ENCODE measurements at places on chromosomes 1 and 21. TPM values are rescaled to one million over a fixed set of nuclear protein-coding genes. Genes with fewer than 3 reads are reported as not detected.

DNA sequence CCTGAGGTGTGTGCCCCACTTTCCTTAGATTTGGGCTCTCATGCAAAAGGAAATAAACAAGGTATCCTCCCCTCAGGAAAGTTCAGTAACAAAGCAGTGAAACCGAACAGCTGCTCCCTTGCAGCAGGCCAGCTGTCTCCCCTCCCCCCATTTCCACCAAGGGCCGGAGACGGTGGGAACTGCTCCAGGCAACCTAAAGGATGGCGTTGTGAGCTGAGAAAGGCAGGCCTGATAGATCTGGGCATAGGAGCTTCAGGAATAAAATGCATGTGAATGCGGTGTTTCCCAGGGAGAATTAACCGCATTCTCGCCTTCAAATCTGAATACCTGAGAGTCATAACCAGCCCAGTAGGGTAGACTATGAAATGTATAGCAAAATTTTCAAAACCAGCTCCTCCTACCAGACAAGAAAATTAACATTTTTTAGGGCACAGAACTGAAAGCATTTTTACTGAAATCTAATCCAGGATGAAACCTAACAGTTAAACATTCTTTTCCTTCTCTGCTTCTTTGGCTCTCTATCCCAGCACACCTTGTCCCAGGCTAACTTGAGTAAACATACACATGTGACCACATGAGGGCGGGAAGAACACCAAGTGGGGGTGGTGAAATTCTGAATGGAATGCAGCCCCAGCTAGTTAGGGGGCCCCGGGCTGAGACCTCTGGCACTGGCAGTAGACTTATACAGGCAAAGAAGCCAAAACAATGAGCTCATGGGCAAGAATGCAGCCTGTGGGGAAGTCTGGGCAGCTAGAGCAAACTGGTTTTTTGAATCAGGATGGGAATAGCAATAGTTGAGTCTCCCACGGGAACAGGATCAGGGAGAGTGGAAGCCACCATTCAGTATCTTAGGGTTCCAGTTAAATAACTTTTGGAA lies 11.5 kb downstream of the MCL1 start:
- H3K4me1 ChIP-seq = peaks cover 98% of the 10 kb centered on the region
- no peaks in the 10 kb centered on the region for H3K27me3 ChIP-seq
- peaks cover 30% of the 10 kb centered on the region for H3K36me3 ChIP-seq
- peak overlapping the region; percentile 97 for H3K27ac ChIP-seq

DNA sequence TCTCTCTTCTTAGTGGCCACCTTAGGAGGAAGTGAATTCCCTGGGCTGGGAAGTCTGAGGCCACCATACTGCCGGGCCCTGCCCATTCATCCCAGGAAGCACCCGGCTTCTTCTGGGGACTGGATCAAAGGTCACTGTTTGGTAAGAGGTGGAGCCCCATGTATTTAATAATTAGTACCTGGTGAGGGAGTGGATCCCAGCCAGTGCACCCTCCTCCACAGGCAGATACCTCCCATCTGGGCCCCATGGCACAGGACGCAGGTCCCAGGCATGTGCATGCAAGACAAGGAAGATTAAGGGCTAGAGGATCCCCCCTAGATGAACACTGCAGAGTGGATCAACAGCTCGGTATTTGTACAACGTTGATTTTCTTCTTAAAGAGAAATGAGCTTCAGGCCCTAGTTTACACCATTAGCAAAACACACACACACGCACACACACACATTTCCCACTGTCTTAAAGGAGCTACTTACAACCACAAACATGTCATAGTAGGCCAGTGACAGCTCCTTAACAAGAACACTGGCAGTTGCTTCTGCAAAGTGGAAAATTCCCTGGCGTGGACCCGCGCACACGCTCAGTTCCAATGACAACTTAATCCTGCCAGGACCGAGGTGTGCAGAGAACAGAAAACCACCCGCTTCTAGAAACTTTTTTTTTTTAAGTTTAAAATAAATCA lies 90.7 kb downstream of the MRPL37 start:
- no peak overlapping the region for H3K4me3 ChIP-seq
- peak overlapping the region; percentile 52 for H3K27ac ChIP-seq
- peaks cover 78% of the 10 kb centered on the region for H3K4me1 ChIP-seq
- H3K36me3 ChIP-seq = no peaks in the 10 kb centered on the region
- DNase-seq = no peak

GRCh38 chr1:26336477-26337205 lies 17.3 kb downstream of the CRYBG2 start:
- no peaks in the 10 kb centered on the region for H3K36me3 ChIP-seq
- peak overlapping the region; percentile 70 for H3K4me3 ChIP-seq
- H3K27me3 ChIP-seq = no peaks in the 10 kb centered on the region

- no peak overlapping the region for H3K4me3 ChIP-seq
- no peaks in the 10 kb centered on the region for H3K27me3 ChIP-seq
- H3K4me1 ChIP-seq = no peaks in the 10 kb centered on the region
- H3K36me3 ChIP-seq = no peaks in the 10 kb centered on the region
Measured at GRCh38 chr1:110477445-110477957, 26.6 kb downstream of the PROK1 start.

DNA sequence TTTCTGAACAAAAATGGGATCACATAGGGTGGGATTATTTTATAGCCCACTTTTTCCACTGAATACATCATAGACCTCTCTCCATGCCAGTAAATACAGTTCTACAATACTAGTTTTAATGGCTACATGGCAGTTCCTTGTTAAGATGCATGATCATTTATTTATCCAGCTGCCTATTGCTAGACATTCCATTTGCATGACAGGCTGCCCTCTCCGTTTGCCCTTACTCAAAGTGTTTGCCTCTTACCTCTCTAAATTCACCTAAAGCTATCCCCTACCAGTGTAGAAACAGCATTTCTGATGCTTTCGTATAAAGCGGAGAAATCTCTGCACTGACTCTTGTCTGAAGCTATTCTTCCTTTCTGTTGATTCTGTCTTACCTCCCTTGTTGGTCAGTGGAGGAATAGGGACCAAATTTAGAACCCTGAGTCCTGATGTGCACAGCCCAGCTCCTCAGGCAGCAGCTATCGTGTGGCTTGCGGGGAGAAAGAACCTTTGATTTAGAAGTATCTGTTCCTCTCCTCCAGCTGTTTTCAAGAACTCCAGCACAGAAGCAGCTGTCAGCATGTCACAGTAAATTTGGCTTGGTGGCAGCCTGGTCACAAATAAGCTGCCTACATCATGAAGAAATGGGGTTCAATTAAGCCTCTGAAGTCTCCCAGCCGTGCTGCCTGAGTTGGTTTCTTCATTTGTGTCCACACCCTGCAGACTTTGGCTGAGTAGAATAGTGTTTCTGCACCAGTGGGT lies 337.3 kb downstream of the PRDM2 start:
- H3K27ac ChIP-seq = no peak overlapping the region
- no peak overlapping the region for H3K4me3 ChIP-seq
- no peaks in the 10 kb centered on the region for H3K36me3 ChIP-seq
- H3K27me3 ChIP-seq = no peaks in the 10 kb centered on the region
- H3K4me1 ChIP-seq = no peaks in the 10 kb centered on the region

CLCNKB gene
- total RNA-seq = not detected

B3GALT5 gene
- total RNA-seq = not detected

Measured in CD4-positive, alpha-beta T cell (primary cell).